ENCODE measurements at places on chromosomes 4 and X. TPM values are rescaled to one million over a fixed set of nuclear protein-coding genes. Genes with fewer than 3 reads are reported as not detected.

Gene CENPVL2
- total RNA-seq, result 1.4 TPM

DNA sequence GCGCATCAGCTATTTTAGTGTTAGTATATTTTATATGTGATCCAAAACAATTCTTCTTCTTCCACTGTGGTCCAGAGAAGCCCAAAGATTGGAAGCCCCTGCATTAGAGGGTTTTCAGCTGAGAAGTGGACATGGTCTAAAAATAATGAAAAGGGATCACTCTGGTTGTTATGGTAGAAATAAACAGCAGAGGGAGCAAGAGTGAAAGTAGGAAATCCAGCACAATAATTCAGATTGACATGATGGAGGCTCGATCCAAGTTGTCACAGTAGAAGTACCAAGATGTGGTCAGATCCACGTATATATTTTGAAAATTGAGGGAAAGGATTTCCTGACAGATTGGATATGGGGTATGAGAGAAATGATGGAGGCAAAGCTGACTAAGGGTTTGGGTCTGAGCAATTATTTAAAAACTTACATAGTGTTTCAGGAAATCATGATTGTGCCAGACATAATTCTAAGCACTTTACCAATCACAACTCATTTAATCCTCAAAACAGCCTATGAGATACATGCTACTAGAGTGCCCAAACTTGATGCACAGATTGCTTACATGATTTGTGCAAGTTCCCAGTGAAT is 17.0 kb upstream of the TMEM144 start:
- peak; percentile 43 for DNase-seq

Gene NOA1
- 32.8 TPM for total RNA-seq

GRCh38 chrX:38879631-38880220 is 78.5 kb downstream of the MID1IP1 start:
- no peak for DNase-seq

- DNase-seq, result no peak
These were observed 6.8 kb upstream of the SASH3 start for GRCh38 chrX:129772796-129773431.

DNA sequence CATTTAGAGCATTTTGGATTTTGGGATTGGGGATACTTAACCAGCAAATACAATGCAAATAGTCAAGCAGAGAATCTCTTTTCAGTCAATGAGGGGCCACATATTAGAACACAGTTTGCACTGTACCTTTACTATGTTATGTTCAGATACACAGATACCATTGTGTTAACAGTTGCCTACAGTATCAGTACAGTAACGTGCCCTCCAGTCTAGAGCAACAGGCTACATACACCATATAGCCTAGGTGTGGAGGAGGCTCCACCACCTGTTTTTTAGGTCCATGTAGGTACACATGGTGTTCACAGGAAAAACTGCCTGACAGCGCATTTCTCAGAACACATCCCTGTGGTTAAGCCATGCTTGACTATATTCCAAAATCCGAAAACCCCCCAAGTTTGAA is 9.1 kb downstream of the GRPEL1 start:
- no peak for DNase-seq

GRCh38 chr4:20359692-20360091 is 108.0 kb downstream of the SLIT2 start:
- no peak for DNase-seq

Gene SSX4B
- not detected for total RNA-seq

GRCh38 chr4:64911846-64912245 is 502.6 kb upstream of the TECRL start:
- DNase-seq, result no peak

DNA sequence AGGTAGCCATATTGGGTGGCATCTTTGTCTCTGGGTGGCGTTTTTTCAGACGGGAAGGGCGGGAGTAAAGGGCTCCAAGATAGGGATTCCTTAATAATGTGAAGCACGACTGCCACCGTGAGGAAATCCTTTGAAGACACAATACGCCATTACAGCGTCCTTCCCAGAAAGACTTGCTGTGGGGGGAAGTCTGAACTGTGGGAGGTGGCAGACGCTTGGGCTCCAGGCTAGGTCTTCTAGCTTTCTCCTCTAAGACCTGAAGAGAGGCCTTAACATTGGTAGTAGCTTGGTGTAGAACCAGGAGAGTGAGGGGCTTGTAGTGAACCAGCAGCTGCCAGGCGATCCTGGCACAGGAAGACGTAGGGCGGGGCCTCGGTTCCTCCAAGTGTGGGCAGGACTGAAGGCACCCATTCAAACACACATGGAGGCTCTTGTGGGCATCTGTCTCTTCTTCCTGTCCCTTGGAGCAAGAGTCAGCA is 197.3 kb downstream of the OR13H1 start:
- no peak for DNase-seq

DNA sequence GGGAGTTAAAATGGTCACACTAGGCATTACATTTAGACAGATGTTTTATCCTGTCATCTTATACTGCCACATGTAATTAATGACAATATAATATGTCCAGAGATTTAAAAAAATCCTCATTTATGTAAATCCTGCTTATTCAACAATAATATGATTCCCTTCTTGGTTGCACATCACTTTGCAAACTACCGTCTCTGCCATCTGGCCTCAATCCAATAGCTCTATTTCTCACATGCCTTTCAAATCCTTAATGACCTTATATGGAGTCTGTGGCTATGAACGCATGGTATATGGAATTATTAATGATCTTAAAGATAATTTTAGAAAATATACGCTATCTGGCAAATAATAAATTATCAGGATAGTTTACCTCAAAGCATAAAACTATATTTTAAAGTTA is 144.5 kb downstream of the NPNT start:
- DNase-seq, result peak; percentile 36

- DNase-seq, result no peak
These were observed 860.7 kb downstream of the PCDH19 start for GRCh38 chrX:99549381-99549780.

Gene EDA
- total RNA-seq, result 2.1 TPM

DNA sequence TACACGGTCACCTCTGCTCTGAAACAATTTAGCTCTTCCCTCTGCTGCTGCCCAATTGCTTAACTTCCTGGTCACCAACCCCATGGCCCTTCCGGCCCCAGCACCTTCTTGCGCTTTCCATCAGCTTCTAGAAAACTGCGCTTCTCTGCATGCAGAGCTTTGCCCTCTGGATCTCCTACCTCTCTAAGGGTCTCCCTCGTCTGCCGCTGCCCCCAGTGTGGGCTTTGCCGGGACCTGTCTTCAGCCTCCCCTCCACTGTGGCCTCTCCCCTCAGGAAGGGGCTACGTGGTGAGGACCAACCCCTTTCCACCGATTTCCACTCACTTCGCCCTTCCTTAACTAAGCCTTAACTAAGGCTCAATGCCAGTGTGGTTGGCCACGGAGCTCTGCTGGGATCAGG is 94.6 kb downstream of the DCTD start:
- DNase-seq, result no peak

GRCh38 chr4:40307627-40308497 is 27.3 kb upstream of the CHRNA9 start:
- DNase-seq, result no peak

Gene PNMA3
- total RNA-seq, result 19.7 TPM

Gene CNGA1
- not detected for total RNA-seq

Gene TXK
- 0.67 TPM for total RNA-seq
